Astrocyte (in vitro differentiated cells and primary cell): ENCODE measurements at places on chromosomes 12 and 14. TPM values are rescaled to one million over a fixed set of nuclear protein-coding genes. Genes with fewer than 3 reads are reported as not detected.

Gene KRT75
- total RNA-seq: not detected in 2 replicates

Gene CCND2
- 607 and 726 TPM in 2 replicates for total RNA-seq

Gene GEMIN2
- total RNA-seq: 12.4 and 16.5 TPM in 2 replicates

Gene RBMS2
- 88.3 and 111 TPM in 2 replicates for total RNA-seq

Gene RND1
- 2.2 and 2.4 TPM in 2 replicates for total RNA-seq

Gene PLBD1
- 0.57 and 1.1 TPM in 2 replicates for total RNA-seq
